CD8-positive, alpha-beta T cell (primary cell): ENCODE measurements at places on chromosomes 12 and 14. TPM values are rescaled to one million over a fixed set of nuclear protein-coding genes. Genes with fewer than 3 reads are reported as not detected.
A peak's percentile ranks its signal among the peaks of the same experiment; 100 is the strongest.

GRCh38 chr12:127582074-127582473 is 684.9 kb upstream of the TMEM132C start:
- no peak for DNase-seq

DNA sequence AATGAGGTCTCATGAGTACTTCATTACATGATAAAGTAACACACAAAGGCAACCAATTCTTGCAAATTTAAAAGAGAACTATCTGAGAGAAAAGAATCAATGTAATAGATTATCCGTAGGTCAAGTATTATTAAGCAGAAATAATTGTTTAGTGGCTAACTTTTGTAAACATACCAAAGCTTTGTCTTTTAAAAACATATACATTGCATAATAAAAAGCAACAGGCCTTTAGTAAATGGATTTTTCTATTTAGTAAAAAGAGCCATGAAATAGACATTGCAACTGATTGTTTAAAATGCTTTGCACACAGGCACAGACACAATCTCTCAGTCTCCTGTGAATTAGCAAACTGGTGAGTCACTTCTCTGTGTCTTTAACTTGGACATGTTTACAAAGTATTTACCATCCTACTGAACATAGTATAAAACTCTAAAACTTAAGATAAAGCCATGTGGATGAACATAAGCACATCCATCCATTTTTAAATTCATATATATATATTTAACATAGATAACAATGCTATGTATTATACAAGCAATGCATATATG is 518.7 kb upstream of the MGAT4C start:
- DNase-seq, result no peak

GRCh38 chr12:112243255-112244110 is 118.1 kb downstream of the TRAFD1 start:
- no peak for DNase-seq

DNA sequence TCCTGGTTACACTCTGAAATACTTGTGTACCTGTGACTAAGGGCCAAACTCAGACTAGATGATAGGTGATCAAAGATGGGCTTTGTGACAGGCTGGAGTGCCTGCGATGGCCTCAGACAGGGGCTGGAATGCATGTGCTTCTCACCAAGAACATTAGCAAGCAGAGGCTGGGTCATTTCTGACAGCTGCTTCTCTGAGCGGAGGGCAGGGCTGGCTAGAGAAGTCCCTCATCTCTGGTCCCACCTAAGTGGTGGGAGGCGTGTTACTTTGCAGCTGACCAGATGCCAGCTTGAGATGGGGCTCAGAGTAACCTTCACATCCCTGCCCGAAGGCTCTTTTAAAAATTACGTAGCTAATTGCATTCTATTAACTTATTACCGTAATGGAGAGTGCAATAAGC is 106.8 kb upstream of the RTL1 start:
- DNase-seq, result no peak

GRCh38 chr14:21003788-21004346 is 4.8 kb downstream of the SLC39A2 start:
- no peak for DNase-seq

GRCh38 chr14:102279688-102280348 is 25.1 kb downstream of the MOK start:
- no peak for DNase-seq

DNA sequence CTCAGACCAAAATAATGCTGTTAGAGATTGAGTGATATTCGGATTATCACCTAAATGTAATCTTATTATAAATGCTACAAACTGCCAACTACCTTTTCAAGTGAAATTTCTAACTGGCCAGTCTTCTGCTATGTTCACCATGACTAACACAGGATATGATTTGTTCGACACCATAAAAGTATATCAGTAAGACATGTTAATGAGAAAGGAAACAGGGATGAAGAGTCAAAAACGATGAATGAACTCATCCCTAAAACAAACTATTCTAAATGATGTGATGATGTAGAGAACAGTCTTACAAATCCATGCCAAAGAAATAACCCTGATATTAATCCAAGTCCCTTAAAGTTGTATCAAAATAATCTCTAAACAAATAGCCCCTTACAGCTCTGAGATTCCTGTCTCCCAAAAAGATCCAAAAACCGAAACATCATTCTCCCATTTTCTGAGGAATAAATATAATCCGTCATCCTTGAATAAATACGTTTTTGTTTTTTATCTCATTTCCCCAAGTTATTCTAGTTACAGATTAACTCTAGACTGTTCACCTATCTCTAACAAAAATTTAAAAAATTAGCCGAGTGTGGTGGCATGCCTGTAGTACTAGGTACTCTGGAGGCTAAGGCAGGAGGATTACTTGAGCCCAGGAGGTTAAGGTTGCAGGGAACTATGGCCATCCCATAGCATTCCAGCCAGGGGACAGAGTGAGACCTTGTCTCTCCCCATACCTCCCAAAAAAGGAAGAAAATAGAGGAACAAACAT is 9.1 kb downstream of the SCAF11 start:
- no peak for DNase-seq

DNA sequence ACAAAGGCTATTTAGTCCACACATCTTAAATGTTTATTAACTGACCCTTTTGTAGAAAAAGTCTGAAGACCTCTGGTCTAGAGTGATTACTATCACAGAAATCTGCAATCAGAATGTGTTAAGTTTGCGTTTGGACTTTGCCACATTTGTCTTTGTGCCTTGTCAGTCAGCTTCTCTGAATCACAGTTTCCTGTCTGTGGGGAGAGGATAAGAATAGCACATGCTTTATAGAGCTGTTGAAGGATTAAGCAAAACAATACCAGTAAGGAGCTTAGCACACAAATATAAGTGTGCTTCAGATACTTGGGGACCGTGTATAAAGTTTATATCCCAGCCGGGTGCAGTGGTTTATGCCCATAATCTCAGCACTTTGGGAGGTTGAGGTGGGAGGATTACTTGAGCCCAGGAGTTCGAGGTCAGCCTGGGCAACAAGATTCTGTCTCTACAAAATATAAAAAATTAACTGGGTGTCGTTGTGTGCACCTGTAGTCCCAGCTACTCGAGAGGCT is 63.0 kb upstream of the BTG1 start:
- DNase-seq, result peak; percentile 53

DNA sequence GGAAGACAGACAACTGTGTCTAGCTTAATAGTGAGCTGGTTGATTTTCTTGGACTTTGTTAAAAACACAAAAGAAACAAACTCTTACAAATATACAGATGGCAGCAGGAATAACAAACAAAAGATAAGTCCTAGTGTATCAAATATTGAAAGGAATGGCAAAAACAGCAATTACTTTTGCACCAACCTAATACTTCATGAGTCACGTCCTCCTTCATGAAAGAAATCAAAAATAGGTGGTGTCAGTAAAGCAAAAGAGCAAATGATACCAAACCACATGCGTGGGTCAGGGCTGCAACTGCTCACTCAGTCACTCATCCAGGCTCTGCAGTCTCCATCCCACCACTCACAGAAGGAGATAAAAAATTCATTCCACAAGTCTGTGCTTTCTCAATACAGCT is 11.8 kb downstream of the ATG14 start:
- no peak for DNase-seq

SLC5A8 gene
- total RNA-seq, result not detected

EXOC3L4 gene
- not detected for total RNA-seq

NPAS3 gene
- not detected for total RNA-seq

CIT gene
- total RNA-seq, result 1.6 TPM
